ENCODE measurements at places on chromosomes 2 and 18.

GRCh38 chr2:171579481-171579880, 57.2 kb downstream of the CYBRD1 start:
- no peak for DNase-seq

DNA sequence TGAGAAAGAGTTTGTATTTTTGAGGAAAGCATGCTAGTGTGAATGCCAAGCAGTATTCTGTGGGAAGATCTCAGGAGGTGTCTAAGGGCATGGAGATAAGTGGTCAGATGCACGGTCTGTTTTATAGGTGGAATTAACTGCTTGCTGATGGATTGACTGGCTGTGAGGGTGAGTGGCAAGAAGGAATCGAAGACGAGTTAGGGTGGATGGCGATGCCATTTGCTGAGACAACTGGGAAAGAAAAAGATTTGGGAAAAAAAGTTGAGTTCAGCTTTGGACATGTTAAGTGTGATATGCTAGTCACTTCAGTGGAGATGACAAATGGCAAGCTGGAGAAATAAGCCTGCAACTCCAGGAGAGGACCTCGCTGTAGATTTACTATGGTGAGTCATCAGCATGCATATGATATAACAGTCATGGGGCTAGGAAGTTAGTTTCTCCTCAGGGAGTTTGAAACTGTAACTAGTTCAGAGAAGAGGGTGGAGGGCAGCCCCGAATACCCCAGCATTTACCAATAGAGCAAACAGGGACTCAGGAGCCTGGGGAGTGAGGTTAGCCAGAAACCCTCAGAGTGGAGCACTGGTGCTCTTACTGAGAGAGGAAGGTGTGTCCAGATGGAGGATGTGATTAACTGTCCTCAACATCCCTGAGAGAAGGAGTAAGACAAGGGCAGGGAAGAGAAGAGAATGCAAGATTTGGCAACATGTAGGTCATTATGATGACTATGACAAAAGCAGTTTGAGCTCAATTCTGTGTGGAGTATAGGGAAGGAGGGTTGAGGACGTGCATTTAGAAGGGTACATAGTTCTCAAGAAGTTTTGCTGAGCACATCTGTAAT, 2.0 kb upstream of the HK2 start:
- DNase-seq, result no peak

- no peak for DNase-seq
These were observed 19.5 kb downstream of the M1AP start for GRCh38 chr2:74628538-74629105.

GRCh38 chr18:6397931-6398566, 16.7 kb downstream of the L3MBTL4 start:
- no peak for DNase-seq
